T47D (cell line): ENCODE measurements at places on chromosomes 2 and 18.

- no peak for DNase-seq
Observed at GRCh38 chr2:98009887-98010760, 14.4 kb upstream of the TMEM131 start.

DNA sequence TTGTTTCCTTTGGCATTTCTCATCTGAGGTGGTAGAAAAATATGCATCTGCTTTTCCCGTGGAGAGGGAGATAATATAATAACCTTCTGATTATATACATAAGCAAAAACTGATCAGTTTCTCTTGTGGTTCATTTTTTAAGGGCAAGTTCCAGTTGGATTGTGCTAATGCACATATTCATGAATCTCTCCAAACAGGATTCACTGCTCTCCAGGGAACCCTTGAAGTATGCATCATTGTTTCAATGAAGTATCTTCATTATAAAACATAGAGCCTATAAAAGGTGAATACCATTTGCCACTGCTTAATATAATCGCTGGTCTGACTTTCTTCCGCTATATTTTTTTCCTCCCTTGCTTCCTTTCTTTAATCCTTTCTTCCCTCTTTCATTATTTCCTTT, 384.7 kb downstream of the FIGN start:
- DNase-seq, result no peak

DNA sequence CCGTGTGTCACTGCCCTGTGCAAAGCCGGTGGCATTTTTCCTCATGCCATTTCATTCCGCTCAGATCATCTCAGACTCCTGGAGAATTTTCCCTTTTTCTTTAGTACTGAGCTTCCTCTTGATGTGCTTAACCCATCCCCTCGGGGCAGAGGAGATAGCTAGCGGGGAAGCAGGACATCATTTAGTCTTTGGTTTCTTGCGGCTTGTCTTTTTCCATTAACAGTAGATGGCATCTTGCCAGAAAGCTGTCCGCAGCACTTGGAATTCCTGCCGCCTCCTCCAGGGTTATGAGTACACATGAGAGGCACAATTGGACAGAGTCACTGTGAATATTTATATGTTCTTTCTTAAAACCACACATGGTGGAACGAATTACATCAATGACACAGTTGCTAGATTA, 226.6 kb downstream of the ALPK2 start:
- peak; percentile 39 for DNase-seq

DNA sequence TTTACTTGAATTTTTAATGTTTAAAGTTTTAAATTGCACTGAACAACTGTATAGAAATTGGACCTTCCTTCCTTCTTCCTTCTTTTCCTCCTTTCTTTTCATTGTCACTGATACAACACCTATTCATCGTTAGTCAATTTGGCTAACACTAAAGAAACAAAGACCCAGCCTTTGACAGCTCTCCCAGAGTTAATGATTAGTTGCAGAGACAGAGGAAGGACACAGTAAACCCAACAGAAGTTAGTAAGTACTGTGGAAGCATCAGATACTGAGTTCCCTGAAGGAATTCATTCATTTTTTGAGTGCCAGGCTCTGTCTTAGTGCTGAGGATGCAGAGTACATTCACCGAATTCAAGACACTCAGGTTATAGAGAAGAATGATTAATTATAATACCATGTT, 77.9 kb upstream of the RAB27B start:
- no peak for DNase-seq

DNA sequence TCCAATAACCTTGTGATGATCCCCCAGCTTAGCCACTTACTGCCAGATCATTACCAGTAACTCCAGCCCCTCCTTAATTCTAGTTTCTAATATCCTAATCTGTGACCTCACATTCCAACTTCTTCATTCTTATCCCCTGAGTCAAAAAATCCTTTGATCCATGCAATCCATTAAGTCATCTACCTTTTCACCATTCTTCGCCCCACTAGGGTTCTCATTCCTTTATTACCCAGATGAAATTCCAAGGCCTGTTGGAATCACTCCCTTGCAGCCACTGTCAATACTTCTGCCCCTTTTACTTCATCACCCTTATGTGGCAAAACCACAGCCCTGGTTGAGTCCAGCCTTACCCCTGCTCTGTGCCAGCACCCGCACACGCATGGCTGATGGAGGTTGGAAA, 20.3 kb upstream of the IL36G start:
- DNase-seq, result no peak

DNA sequence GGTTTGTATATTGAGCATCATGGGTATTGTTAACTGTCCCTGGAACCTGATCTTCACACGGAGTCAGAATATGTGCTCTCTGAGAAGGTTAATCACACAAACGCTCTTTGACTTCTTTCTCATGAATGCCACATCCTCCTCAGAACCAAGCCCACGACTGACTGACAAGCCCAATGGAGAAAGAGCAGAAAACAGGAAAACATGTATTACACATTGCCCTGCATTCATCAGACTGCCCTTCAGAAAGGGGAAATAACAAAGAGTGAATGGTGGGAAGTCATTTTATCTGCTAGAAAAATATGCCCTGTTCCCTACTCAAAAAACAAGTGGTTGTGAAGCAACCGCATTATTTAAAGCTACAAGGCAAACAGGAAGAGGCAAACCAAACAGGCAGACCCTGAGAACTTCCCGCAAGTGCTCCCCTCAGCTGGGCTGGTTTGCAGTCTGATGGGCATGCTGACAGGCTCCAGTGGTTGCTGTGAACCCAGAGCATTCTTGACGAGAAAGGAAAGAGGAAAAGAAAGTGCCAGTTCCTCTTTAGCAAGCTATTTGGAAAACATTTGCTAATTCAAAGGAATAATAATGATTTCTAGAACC, 172.9 kb upstream of the SETBP1 start:
- DNase-seq, result no peak

- DNase-seq, result no peak
Observed at GRCh38 chr2:127045792-127046501, 61.0 kb downstream of the BIN1 start.

GRCh38 chr2:20103530-20103929, 52.1 kb upstream of the LAPTM4A start:
- no peak for DNase-seq

DNA sequence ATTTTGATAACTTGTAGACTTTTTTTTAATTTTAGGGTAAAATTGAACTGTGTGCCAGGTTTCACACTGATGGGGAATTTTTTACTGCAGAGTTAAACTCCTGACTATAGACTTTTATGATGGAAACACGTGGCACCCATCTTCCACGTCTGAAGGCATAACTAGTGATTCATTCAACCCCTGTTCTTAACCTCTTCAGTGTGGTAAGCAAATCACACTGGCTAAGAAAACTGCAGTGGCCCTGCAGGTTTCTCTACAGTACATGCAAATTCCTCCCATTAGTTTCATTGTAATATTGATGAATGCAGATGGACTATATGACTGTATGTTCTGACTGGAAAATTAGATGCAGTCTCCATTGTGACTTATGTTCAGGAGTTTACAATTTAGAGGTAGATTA, 47.2 kb downstream of the SMAD4 start:
- no peak for DNase-seq

GRCh38 chr18:45611943-45612342, 3.3 kb upstream of the SLC14A2 start:
- no peak for DNase-seq

DNA sequence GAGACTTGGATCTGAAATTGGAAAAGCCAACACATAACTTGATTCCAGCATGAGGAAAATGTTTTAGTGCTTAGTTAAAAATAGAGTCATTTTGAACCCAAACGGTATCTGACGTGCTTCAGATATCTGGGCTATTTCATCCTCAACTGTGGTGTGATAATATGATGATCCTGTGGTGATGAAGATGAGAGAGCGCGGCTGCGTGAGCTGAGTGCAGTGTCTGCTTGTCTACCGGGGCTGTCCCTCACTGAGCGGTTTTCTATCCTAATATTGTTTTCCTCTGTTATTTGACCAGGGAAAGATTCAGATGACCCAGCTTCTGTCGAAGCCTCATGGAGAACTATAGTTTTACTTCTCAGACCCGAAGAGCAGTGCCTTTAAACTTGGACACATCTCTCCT, 5.8 kb downstream of the TWIST2 start:
- no peak for DNase-seq

DNA sequence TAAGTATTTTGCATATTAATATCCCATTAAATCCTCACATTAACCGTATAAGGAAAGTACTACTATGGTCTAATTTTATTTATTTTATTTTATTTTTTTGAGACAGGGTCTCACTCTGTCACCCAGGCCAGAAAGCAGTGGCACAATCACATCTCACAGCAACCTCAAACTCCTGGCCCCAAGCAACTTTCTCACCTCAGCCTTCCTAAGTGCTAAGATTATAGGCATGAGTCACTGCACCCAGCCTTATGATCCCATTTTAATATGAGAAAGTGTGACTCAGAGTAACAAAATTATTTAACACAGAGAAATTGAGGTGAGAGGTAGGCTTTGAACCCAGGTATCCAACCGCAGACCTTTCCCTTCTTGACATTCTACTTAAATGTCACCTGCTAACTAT, 330.0 kb upstream of the POU3F3 start:
- no peak for DNase-seq

- no peak for DNase-seq
Observed at GRCh38 chr2:191922736-191923651, 76.1 kb upstream of the CAVIN2 start.

DNA sequence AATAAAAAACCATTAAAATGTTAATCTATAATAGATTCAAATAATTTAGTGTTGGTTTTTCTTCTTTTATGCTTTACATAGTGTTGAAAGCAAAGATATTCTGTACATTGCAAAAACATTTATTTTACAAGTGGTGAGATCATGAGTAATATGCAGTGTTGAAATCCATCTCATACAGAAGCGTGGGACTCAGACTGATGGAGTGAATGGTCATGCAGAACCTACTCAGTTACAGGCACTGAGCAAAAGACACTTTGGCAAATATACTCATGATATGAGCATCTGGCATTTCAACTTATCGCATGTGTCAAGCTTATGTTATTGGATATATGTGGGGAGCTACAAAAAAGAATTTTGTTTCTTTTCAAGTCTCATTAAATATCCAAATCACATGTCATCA, 620.2 kb upstream of the NETO1 start:
- no peak for DNase-seq

- no peak for DNase-seq
Observed at GRCh38 chr2:146734821-146735190, 1110.0 kb upstream of the ACVR2A start.

DNA sequence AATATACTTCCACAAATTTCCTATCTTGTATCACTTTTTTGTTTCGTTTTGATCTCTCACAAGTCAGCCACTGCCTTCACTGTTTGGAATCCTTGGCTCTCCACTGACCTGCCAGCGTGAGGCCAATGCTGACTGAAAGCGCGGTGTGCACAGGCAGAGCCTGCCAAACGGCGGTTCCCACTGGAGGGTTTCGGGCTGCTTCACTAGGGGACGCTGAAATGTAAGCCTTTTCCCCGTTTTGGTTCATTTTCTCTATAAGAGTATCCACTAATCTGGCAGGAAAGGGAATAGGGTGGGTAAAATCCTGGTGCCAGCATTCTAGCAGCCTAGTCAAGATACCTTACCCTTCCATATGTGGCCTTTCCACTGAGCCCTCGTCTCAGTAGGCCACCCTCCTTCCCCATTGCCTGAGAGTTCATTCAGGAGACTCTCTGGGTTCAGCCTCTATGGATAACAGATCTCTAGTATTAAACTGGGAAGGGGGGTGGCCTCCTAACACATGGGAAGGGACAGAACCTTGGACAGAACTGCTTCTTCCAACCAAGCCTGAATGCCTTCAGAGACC, 91.5 kb downstream of the DYM start:
- DNase-seq, result peak; percentile 13

- DNase-seq, result no peak
Observed at GRCh38 chr2:130385709-130386108, 29.9 kb downstream of the PTPN18 start.

DNA sequence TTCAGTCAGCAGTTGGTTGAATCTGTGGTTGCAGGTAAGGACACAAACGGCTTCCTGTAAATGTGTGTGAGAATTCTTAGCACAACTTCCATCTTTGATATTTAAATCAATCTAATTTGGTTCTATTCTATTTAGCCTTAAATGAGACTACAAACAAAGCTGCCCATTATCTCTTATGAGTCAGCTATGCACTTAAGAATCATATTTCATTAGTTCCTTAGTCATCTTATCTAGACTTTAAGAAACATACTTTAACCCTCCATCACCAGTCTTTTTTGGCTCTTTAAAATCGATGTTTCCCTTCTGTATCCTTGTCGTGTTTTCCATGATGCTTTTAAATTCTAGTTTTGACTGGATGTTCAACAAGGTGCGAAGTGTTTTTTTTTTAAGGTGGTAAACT, 114.4 kb upstream of the TMEM200C start:
- DNase-seq, result no peak
